AG08396 (cell line): ENCODE measurements at places on chromosomes 11 and 22.

GRCh38 chr11:69450064-69450856, 31.2 kb upstream of the LINC01488 start:
- no peak for DNase-seq

DNA sequence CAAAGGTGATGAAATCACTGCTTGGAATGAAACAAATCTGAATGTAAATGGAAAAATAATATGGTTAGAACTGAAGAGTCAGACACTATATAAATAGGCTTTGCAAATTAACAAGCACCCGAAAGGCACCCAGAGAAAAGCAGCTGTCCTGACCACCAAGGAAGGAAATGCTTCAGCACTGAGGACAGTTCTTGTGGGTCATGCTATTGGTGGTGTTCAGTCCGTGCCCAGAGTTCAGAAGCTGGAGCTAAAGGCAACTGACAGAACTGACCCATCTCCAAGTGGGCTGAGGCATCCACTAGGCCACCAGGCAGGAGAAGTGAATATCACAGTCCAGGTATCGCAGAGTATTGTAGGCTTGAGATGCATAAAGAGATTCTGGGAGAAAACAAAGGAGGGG, 208.9 kb downstream of the OPCML start:
- no peak for DNase-seq

GRCh38 chr11:37612146-37612545, 1014.1 kb upstream of the RAG2 start:
- no peak for DNase-seq

- DNase-seq = no peak
Observed at GRCh38 chr11:86799680-86800075, 664 bp upstream of the PRSS23 start.

DNA sequence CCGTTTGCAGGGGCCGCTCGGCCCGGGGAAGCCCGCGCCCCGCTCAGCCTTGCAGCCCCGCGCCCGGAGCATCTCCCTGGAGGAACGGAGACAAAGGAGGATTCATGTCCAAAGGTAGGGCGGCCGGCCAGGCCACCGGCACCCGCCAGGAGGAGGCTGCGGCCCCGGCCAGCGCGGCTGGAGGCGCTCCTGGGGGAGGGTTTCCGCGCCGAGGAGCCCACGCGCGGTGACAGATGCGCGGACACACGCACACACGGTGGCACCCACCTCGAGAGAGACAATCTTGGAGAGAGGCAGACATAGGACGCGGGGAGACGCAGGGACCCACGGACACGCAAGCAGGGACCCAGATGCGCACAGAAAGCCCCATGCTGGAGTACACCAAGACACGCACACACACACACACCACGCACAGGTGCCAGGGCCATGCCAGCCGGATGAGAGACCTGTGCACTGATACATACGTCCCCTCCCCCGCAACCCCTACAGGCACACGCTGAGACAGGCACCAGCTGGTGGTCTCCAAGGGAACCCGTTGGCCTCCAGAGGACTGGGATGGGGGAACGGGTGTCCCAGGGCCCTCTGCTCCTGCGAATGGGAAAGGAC, 7.8 kb downstream of the SEPTIN3 start:
- DNase-seq = no peak

GRCh38 chr22:39332441-39333064, 13.1 kb upstream of the RPL3 start:
- DNase-seq = no peak

DNA sequence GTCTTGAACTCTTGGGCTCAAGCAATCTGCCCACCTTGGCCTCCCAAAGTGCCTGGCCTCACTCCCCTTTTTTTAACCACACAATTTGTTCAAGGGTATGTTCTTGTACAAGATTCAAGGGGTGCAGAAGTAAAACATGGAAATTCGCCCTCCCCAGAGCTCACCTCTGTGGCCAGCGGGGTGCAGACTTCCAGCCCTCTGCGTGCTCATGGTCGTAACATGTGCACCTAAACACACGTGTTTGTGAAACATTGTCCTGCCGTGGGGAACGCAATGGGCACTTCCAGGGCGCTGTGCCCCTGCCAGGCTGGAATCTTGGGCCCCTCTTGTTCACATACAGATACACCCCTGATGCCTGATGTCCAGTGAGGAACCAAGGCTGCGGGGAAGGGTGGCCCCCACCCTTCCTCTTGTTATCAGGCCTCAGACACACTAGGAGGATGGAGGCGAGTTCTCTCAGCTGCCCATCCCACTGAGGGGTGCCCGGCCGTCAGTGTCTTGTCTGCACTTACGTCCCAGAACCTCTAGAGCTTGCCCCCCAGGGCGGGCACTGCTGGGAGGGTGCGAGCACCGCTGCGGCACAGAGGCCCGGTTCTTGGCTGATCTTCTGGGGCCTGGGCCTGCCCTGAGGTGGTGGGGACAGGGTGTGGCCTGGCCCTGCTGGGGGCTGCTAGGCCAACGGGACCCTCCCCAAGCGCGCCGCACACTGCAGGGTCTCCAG, 4.1 kb upstream of the EPS8L2 start:
- DNase-seq = no peak

- no peak for DNase-seq
Observed at GRCh38 chr11:79025622-79026021, 415.2 kb downstream of the TENM4 start.

- DNase-seq = no peak
Observed at GRCh38 chr22:27194096-27194748, 536.8 kb downstream of the MIAT start.

DNA sequence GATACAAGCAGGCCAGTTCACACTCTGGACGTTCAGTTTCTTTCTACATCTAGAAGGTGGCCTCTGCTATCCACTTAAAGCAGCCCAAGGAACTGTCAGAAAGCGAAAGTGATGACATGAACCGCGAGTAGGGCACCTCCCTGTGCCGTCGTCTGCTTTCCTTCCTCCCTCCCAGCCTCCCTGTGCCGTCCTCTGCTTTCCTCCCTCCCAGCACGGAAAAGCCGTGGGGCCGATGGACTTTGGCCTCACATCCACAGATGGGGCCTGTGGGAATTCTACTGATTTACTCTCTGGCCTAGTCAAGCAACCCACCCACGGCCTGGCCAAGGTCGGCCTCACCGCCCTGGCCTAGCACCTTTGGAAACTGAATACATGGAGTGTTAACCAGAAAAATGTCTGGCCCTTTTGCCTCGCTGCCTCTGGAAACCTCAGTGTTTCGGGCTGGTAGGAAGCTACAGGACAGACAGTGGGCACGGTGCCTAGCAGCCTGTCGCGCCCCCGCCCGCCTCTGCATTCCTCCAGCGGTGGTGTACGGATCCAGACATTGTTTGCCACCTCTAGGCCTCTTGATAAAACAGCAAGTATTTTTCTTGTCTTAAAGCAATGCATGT, 14.2 kb downstream of the PEX26 start:
- DNase-seq = peak; percentile 79

- no peak for DNase-seq
Observed at GRCh38 chr11:34633990-34634693, 13.2 kb downstream of the EHF start.

DNA sequence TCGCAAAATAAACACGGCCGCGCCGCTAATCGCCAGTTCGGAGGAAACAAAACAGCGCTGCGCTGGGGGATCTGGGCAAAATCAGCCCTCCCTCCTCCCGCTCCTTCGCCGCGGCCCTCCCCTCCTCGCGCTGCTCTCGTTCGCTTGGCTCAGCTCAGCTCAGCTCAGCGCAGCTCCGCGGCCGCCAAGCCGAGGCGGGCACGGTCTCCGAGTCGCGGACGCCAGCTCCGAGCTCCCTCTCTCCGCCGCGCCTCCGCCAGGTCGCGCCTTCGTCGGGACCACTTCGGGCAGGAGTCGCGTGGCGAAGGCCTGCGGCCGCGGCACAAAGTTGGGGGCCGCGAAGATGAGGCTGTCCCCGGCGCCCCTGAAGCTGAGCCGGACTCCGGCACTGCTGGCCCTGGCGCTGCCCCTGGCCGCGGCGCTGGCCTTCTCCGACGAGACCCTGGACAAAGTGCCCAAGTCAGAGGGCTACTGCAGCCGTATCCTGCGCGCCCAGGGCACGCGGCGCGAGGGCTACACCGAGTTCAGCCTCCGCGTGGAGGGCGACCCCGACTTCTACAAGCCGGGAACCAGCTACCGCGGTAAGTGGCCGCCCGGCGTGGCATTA, at the start of gene SPON1:
TSS of gene SPON1 (plus strand) at position 162 of the 607 bp plus-strand sequence. CDS start at position 344, 182 bp downstream.
- peak; percentile 63 for DNase-seq
